ENCODE measurements at places on chromosomes 2 and 18.

DNA sequence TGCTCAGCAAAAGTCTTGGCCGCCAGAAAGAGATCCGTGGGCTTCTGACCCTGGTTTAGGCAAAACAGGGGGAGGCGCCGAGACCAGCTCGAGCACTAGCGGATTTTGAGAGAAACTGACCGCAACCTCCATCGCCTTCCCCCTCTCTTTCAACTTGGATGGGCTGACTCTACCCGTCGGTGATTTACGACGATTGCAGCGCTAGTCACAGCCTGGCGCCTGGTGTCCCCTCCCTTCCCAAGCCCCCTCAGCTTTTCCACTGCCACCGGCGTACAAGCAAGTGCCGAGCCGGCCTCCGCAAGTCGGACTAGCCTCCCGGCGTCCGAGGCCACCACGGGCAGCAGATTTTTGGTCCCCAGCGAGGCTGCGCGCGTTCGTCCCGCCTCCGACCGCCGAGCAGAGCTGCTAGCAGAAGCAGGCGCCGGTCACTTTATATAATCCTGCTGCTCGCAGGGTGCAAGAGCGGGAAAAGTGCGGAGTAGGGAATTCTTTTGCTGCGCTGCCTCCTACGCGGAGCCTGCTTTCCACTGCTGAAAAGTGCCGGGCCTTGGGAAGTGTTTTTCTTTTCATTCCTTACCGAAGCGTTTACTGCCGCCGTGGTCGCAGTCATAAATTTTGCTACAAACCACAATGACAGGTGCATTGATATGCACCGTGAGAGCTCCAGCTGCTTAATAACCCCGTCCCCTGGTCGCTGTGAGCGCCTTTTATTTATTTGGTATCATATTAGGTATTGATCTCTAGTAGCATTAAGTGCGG, 7.7 kb downstream of the HOXD3 start:
- DNase-seq, result no peak

DNA sequence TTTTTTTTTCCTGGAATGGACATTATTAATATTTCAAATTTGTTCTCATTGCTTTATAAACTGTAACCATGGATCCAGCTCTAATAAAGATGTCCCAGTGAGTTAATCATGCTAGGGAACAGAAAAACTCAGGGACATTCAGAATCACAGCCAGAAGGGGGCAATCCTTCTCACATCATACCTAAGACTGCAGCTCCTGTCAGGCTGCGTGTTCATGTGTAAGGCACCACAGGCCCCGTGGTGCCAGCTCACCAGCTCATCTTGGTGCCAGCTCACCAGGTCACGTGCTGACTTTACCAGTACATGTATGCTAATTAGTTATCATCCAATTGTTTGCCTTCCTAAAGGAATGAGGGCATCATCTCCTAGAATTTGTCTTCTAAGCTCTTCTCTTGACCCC, 84.7 kb upstream of the NEDD4L start:
- no peak for DNase-seq

DNA sequence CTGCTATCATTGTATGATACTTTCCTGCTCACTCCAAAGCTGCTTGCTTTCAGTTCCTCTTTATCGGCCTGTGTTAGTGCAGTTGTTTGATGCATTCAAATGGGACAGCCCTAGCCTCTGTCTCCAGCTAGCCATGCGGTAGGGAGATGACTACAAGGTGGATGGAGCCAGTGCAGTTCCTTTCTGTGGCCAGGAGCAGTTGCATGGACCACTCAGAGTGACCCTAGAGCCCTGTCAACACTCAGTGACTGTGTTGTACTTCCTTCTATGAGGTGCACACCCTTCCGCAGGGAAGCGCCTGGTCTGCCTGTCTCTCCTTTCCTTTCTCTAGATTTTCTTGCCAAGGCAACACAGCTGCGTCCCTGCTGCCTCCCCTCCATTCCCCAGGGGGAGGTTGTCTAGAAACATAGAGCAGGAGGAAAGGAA, 33.8 kb downstream of the KCNS3 start:
- no peak for DNase-seq

GRCh38 chr2:42032224-42032620, 15.6 kb upstream of the PKDCC start:
- DNase-seq, result no peak

GRCh38 chr2:46075848-46076247, 221.4 kb upstream of the EPAS1 start:
- no peak for DNase-seq

- no peak for DNase-seq
These were observed 142.5 kb upstream of the L3MBTL4 start for GRCh38 chr18:6557057-6557769.

- no peak for DNase-seq
These were observed 81.3 kb upstream of the EPB41L3 start for GRCh38 chr18:5625076-5625475.

DNA sequence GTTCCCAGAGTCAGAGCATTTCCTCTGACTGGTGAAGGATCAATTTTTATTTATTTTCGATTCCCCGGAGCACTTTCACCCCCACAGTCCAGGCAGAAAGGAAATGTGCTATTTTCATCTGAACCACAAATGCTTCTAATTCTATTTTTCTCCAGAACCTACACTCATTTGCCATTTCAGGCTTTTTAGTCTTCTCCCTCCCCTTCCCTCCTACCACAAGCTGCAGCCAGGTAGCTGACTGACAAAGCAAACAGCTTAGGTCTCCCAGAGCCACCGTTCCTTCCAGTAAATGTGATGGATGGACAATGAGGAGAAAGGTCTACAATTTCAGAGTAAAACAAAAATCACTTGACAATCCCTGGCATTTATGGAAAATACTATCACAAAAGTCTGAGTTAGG, 76.9 kb downstream of the KLF7 start:
- DNase-seq, result no peak

DNA sequence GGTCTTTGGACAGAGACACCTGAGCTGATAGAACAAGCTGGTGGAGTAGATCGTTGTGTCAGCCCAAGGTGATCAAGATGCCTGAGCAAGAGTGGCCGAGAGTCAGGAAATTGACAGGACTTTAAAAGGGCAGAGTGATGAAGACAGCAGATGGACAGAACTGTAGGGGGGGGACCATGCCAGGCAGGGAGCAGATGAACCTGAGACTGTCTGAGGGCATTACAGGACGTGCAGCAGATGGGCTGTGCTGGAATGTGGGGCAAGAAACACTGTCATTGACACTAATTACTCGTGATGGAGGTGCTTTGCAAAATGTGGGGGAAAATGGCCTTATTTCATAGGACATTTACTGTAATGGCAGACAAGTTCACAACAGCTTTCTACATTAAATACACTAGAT, 225.0 kb downstream of the THSD7B start:
- no peak for DNase-seq

GRCh38 chr2:149670086-149670485, 82.5 kb upstream of the MMADHC start:
- DNase-seq, result no peak

Measured in CD4-positive, alpha-beta T cell treated with Interleukin-21 for 1 hour (primary cell).